ENCODE measurements at places on chromosomes 6 and 20.

GRCh38 chr20:22582964-22583772, 1.2 kb downstream of the FOXA2 start:
- DNase-seq: no peak

- no peak for DNase-seq
Observed at GRCh38 chr6:170150590-170150945, 140.3 kb downstream of the DLL1 start.

DNA sequence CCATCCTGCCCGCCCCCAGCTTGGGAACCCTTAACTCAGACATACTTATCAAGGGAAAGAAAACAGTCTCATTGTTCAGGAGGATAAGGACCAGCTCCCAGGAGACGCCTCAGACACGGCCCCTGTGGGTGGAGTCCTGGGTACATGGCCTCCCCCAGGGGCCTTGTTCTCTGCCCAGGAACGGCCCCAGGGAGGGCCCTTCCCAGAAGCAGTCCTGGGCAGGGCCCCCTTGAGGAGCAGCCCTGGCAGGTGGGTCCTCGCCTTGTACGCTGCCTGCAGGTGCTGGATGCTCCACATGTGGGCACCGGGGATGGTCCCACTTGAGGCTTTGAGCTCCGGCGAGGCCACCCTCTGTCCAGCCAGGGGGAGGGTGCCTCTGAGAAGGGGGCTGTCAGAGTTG, 4.5 kb upstream of the GATA5 start:
- DNase-seq: no peak

- no peak for DNase-seq
Observed at GRCh38 chr6:168615837-168616236, 174.9 kb downstream of the SMOC2 start.

DNA sequence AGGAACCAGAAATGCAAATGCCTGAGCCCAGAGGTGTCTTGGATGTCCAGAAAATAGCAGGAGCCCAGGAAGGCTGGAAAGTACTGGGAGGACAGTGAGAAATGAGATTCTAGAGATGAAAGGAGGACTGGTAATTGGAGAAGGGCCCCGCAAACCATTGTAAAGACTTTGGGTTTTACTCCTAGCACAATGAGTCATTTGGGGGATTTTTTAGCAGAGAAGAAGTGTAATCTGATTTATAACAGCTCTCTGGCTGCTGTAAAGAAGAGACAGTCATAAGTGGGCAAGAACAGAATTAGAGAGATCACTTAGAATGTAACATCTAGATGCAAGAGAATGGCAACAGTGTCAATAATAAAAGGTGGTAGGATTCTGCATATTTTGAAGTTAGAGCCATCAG, 40.2 kb downstream of the SLC35F1 start:
- DNase-seq: no peak

- no peak for DNase-seq
Observed at GRCh38 chr6:5175635-5176034, 85.1 kb downstream of the LYRM4 start.

GRCh38 chr6:46795816-46796215, 2.6 kb downstream of the MEP1A start:
- DNase-seq: no peak

- DNase-seq: no peak
Observed at GRCh38 chr6:56944661-56945060, 10.2 kb upstream of the BEND6 start.

DNA sequence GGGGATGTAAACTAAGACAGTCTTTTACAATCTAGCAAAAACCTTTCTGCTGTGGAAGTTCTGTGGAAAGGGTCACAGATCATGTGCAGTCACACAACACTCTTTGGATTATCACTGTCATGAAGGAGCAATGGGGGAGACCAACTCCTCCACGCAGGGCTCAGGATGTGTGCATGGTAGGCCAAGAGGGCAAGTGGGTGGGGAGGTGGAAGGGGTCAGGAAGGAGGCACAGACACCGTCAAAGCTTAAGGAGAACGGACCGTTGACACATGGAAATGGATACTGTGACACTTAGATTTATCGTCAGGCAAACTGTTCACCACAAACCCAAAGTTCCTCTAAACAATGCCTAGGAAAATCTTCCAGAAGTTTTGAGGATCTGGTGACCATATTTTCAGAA, 215.8 kb downstream of the PAX1 start:
- DNase-seq: no peak

DNA sequence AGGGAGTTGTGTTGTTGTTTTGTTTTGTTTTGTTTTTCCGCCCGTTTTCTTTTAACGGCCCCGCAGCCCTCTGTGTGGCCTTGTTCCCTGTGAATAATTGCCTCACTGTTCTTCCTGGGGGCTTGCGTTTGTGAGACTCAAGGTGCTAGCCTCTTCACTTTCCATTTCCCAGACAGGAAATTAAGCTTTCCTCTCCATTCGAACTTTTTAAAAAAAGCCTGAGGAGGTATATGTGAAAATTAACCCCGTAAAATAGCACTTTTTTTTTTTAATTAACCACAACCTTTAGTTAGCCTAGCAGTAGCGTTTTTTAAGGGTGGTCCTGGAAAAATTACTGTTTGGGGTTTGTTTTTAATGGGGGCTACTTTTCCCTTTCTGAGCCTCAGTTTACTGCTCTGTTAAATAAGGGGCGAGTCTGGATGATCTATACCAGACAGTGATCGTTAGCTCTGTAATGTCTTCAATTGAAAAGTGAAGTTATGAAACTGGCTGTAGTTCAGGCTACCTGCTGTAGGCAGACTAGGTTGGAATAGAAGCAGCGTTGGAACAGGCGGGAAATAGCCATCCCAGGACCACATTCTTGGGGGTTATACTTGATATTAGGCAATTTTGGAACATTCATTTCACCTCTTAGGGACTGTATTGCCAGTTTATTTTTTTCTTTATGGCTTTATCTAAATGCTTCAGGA, 1.7 kb downstream of the STX16 start:
- DNase-seq: no peak

GRCh38 chr6:135493218-135493961, 4.2 kb downstream of the AHI1 start:
- no peak for DNase-seq

DNA sequence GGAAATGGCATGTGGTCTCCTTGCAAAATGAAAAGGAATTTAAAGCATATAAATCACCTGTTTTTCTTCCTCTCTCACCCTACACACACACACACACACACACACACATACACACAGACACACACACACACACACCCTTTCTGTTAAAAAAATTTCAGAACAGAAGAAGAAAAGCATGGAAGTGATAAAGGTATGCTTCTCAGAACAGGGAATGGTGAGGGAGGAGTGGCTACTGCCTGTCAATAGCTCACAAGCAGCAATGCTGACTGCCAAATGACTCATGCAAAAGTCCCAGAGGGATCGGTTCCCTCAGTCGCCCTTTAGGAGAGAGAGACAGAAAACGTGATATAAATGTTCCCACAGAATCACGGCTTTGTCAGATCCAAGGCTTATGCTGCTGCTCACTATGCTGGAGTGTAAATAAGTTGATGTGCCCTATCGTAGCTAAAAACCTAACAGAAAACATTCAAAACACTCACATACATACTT, 102.6 kb downstream of the IBTK start:
- no peak for DNase-seq

GRCh38 chr6:39088331-39088730, 26.7 kb downstream of the SAYSD1 start:
- DNase-seq: no peak

DNA sequence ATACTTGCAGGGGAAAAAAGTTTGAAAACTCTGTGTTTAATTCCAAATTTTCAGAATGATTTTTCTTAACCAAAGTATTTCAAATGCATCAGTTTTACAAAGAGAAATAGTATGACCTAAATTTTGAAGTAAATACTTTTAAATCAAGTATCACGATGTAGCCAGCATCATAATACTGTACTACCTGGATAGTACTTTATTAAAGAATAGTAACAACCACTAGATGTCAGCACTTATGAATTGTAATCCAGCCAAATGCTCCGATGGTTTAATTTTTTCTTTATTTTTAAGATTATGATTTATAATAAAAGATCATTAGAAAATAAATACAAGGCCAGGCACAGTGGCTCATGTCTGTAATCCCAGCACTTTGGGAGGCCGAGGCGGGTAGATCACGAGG, 37.2 kb upstream of the HACE1 start:
- DNase-seq: no peak

GRCh38 chr6:28353356-28353755, 3.6 kb downstream of the ZKSCAN3 start:
- no peak for DNase-seq

GRCh38 chr6:41647061-41647511, 8.8 kb downstream of the MDFI start:
- DNase-seq: no peak

GRCh38 chr20:57619051-57619831, 985 bp downstream of the ZBP1 start:
- peak; percentile 85 for DNase-seq

DNA sequence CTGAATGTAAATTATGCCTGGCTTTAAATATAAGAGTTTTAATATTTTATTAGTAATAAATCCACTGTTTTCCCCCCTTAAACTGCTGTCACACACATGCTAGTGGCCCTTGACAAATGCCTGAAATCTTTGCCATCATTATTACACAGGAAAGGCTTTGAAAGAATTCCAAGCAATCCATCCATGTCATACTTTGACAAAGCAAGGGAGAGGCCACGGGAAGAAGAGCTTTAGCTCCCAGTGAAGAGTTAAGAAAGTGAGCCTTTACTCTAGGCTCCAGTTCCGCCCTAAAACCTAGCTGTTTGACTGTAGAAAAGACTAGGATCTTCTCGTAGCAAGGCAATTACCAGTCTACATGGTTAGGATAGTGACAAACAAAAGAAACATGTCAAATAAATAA, 147.9 kb downstream of the GMDS start:
- no peak for DNase-seq

DNA sequence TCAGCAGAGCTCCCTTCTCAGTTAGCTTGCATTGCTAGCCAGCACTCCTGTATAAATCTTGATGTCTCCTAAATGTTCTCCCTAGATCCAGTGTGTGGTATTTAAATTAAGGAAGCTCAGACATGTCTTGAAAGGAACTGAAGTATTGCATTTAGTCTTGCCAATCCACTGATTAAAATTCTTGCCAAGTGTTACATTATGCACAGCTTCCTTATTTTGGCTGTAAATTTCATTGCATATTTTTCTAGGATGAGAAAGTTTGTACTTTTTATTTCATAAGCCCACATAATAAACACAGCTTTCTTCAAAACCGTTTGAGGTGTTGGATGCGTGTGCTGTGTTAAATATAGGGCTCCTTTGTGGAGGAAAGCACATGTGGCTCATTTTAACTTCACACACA, 329.8 kb upstream of the FLRT3 start:
- DNase-seq: no peak

DNA sequence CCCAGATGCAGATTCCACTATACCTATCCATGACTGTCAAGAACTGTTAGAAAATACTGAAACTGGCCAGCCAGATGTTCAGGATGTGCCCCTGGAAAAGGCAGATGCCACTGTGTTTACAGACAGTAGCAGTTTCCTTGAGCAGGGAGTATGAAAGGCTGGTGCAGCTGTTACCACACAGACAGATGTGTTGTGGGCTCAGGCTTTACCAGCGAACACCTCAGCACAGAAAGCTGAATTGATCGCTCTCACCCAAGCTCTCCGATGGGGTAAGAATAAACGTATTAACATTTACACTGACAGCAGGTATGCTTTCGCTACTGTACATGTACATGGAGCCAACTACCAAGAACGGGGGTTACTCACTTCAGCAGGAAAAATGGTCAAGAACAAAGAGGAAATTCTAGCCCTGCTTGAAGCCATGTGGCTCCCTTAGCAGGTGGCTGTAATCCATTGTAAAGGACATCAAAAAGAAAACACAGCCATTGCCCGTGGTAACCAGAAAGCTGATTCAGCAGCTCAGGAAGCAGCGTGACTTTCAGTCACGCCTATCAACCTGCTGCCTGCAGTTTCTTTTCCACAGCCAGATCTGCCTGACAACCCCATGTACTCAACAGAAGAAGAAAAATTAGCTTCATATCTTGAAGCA, 459.7 kb upstream of the HTR1E start:
- no peak for DNase-seq

- no peak for DNase-seq
Observed at GRCh38 chr6:107444277-107444676, 15.1 kb downstream of the PDSS2 start.

DNA sequence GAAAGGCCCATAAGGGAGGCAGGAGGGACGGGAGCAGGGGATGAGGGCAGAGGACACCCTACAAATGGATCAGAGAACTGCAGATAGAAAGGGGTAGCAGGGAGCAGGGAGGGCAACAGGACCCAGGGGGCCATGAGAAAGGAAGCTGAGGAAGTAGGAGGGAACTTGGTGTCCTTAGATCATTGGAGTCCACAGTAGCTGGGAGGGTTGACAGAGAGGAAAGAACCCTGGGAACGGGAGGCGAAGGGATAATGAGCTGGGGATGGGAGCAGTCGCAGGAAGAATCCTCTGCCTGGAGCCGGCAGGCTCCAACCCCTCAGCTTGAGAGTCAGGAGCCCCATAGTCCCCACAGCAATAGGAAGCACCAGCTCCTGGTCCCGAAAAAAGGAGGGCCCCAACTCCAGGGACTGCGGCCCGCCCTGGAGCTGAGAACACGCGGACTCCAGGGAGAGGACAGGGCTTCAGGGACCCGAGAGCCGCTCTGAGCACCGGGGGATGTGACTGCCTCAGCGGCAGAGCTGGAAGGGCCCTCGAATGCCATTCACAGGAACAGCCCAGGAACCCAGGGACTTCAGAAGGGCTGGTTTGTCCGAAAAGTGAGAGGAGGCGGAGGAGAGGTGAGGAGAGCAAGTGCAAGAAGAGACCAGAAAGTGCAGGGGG, 32.7 kb downstream of the HLA-A start:
- DNase-seq: no peak

DNA sequence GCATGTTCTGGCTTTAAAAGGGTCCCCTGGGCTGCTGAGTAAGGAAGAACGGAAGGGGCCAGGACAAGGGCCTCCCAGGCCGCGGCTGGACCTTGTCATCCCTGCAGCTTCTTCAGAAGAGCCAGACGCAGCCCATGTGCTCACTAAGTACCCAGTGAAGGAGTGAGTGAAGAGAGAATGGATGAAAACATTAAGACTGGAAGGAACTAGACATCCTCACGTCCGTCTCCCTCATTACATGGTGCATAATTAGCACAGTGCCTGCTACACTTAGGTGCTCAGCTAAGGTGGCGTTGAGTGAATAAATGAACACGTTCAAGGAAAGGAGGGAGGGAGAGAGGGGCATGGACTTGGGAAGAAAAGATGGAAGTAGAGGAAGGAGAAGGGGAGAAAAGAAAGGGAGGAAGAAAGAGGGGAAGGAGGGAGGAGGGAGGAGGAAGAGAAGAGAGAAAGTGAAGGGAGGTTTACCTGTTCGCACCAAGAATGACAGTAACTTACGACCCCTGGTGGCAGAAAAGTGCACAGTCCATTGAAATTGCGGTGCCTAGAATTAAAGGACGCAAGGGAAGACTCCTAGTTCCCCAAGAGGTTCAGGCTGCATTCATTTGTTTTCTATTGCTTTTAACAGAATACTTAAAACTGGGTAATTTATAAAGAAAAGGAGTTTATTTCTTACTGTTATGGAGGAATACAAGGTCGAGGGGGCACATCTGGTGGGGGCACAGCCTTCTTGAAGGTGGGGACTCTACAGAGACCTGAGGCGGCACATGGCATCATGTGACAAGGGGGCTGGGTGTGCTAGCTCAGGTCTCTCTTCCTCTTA, 8.0 kb downstream of the TP53RK start:
- DNase-seq: peak; percentile 36

All from CD4-positive, alpha-beta T cell treated with Interleukin-15 for 1 hour (primary cell).